Activated T-cell treated with anti-CD3 and anti-CD28 coated beads, Interleukin-2, amount 50 U/mL, for 48 hours (primary cell): ENCODE measurements at places on chromosomes 7 and 10.

DNA sequence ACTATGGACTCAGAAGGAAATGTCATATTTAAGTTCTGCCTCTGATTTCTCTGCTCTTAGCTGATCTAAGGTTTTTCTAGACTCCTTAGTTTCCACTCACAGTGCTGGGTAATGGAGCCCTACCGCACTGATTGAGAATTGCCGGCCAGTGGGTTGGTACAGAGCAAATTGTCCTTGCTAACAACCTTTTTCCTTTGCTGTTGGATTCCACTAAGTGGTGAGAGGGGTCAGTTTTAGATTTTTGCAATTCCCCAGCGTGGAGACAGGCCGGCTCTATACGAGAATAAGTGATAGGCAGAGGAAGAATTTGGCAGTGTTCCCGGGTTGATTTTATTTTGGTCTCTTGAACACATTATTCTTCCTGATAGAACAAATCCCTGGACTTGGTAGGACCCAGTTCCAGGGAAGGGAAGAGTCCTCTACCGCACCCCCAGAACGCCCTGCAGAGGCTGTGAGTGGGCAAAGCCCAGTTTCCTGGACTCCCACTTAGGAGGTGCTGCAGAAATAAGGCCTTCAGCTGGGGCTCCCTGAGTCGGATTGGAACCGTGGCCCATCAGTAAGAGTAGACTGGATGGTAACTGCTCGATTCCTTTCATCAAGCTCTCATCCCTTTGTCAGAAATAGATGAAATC lies 3.0 kb upstream of the NRP1 start:
- DNase-seq = no peak

- no peak for DNase-seq
Measured at GRCh38 chr10:119691726-119692125, 34.1 kb upstream of the INPP5F start.

DNA sequence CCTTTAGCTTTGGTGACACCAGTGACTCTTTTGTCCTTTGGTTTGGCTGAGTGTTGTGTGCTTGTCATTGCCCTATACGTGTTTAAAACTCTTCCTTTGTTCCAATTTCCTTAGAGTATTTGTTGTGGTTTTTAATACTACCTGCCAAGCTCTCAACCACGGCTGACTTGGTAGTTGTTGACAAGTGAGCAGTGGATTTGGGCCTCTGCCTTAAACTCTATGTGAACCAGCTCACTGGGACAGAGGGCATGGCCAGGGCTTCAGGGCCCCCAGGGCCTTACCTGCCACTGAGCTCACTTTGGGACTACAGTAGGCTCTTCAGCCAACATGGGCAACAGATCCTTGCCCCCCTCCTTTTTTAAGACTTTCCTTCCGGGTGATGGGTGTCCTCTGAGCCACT lies 9.6 kb upstream of the DMBT1 start:
- DNase-seq = no peak

GRCh38 chr10:97518301-97519043 lies 19.7 kb downstream of the UBTD1 start:
- no peak for DNase-seq

DNA sequence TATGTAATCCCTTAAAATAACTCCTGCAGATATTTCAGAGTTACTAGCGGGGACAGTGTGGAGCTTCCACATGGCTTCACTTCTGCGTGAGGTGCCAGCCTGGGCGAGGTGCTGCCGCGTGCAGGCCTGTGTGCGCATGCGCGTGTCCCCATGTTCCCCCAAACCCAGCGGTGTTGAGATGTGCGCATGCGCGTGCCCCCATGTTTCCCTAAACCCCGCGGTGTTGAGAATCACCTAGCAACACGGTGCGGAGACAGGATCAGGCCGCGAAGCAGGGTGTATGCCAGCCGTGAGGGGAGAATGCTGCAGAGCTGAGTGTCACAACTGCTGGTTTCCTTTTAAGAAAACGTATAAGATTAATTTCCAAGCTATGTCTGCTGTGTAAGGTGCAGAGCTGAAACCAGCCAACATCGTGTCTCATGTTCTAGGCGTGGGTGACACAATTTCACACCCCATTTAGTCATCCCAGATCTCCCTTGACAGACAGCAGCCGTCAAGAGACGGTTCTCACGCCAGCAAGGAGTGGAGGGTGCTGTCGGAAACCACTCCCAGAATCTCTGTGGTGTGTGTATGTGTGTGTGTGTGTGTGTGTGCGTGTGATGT lies 71.9 kb upstream of the ADARB2 start:
- DNase-seq = no peak

DNA sequence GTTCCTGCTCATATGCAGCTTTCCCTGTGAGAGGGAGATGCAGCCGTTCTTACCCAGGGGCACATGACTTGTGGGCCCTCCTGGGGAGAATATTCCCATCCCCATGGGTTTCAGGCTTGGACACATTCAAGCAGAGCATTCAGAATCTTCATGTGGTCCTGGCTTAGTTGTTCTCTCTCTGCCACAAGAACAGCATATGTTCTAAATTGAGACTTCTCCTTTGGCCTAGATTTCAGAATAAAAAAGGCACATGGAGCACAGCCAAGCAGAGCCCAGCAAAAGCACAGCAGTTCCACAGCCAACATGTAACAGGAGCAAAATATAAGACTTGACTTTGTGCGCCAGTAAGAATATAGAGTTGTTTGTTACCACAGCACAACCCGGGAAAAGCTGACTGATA lies 306.4 kb upstream of the MYO3A start:
- no peak for DNase-seq
